ENCODE measurements at places on chromosomes 4 and X.
A peak's percentile ranks its signal among the peaks of the same experiment; 100 is the strongest.

DNA sequence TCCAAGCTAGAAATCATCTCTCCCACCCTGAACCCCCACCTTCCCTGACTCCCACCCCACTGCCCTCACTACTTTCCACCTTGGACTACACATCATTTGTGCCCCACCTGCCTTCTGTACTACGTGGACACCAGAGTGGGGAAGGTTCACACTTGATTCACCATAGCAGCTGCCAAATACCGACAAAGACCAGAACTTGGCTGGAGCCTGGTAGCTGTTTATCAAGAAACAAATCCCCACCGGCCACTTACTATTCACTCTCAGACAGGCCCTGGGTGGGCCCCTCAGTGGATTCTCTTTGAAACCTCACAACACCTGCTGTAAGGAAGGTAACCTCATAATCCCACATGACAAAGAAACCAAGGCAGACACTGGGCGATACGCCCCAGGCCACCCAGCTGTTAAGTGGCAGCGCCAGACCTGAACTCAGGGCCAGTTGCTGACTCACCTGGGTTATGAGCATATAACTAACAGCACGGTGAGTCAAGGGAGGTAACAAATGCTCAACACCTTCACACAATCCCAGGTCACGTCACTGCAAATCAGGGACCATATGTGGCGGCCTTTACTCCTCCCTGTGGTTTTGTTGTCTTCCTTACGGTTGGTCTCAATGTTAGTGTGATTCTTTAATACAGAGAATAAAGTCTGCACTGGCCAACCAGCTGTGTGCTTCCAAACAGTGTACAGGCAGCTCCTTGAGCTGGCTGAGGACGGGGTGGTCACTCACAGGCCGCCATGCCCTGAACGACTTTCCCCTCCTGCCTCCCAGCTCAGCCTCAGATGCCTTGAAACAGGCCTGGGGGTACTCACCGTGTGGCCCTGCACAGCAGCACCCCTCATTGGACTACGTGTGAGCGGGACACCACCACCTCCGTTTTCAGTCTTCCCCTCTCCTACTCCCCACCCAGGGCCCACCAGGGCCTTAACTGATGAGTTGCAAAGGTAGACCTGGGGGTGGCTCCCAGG lies 7.5 kb downstream of the WDR1 start:
- DNase-seq = no peak

DNA sequence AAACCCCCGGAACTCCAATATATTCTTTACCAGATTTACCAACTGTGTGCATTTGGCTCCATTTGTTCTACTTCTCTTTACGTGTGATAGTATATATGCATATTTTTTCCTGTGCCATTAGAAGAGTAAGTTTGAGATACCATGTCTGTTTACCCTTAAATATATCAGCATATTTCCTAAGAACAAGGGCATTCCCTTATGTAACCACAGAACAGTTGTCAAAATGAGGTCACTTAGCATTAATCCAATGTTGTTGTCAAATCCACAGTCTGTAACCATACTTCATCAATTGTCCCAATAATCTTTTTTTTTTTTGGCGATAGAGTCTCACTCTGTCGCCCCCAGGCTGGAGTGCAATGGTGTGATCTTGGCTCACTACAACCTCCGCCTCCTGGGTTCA lies 55.2 kb downstream of the TBC1D14 start:
- no peak for DNase-seq

DNA sequence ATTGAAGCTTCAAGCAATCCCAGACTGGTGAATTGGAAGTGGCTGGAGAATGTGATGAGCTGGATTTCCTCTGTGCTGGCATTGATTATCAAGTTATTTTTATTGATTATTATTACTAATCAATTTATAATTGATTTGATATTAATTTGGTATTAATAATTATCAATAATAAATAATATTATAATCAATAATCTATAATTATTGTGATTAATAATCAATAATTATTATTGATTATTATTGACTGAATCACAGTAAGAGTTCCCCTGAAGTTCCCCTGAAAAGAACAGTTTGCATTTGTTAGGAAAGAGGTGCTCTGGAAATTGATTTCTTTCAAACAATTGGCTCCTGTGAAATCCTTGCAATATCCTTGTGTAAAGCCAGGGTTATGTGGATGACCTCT lies 7.5 kb upstream of the FAM9A start:
- DNase-seq = no peak

DNA sequence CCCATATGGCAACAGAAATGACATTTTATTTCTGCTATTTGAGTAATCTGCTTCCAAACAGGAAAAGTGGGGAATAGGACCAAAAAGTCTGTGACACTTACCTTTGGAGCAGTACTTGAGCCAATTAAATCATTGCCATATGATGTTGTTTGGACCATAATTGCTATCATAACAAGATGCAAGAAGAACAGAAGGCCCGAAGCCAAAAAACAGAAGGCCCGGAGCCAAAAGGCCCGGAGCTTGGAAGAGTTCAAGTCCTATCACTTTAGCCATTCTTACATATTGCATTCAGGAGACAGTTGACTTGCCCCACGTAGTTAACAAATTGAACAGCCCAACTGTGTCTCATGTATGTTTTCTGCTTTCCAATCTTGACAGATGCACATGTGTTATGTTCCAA lies 285.6 kb downstream of the ARHGAP24 start:
- no peak for DNase-seq

GRCh38 chrX:119605464-119606279 lies 552 bp downstream of the NKRF start:
- no peak for DNase-seq

- DNase-seq = no peak
These were observed 68.9 kb upstream of the NRK start for GRCh38 chrX:105753411-105753810.

GRCh38 chrX:25544641-25545040 lies 528.9 kb upstream of the ARX start:
- no peak for DNase-seq

DNA sequence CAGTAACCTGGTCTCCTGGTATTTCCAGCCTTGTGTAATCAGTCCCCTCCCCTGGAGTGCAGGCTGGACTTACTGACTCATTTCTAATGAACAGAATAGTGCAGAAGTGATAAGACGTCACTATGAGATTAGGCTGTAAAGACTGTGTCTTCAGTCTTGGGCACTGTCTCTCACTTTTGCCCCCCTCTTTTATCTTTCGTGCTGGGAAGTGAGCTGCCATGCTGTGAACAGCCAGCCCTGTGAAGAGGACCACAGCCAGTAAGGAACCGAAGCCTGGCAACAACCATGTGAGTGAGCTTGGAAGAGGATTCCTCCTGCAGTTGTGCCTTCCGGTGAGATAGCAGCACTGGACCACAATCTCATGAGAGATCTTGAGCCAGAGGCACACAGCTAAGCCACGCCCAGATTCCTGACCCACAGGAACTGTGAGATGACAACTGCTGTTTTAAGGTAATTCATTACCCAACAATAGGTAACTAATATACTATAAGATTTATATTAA lies 67.5 kb upstream of the GPR34 start:
- no peak for DNase-seq

GRCh38 chrX:17559728-17560379 lies 177.4 kb upstream of the SCML1 start:
- DNase-seq = no peak

GRCh38 chr4:72953571-72953970 lies 115.9 kb downstream of the COX18 start:
- no peak for DNase-seq

GRCh38 chrX:131571348-131571747 lies 27.5 kb downstream of the OR13H1 start:
- no peak for DNase-seq

DNA sequence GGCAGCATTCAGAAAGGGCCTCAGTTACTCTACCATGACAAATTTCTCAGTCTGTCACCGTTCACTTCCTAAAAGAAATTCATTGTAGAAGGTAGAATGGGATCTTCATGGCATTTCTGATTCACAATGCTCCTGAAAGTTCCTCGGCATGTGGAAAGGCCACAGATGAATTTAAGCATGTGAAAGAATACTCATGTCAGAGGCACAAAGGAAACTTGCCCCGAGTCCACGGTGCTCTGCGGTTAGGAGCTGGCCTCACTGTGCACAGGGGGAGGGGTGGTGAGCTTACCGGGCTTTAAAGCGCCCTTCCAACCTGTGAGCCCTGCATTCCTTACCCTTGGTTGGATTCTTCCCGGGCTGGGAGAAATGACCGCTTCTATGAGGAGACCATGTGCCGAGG lies 9.3 kb downstream of the TKTL1 start:
- DNase-seq = no peak

GRCh38 chr4:149985981-149986380 lies 92.3 kb upstream of the DCLK2 start:
- DNase-seq = no peak

DNA sequence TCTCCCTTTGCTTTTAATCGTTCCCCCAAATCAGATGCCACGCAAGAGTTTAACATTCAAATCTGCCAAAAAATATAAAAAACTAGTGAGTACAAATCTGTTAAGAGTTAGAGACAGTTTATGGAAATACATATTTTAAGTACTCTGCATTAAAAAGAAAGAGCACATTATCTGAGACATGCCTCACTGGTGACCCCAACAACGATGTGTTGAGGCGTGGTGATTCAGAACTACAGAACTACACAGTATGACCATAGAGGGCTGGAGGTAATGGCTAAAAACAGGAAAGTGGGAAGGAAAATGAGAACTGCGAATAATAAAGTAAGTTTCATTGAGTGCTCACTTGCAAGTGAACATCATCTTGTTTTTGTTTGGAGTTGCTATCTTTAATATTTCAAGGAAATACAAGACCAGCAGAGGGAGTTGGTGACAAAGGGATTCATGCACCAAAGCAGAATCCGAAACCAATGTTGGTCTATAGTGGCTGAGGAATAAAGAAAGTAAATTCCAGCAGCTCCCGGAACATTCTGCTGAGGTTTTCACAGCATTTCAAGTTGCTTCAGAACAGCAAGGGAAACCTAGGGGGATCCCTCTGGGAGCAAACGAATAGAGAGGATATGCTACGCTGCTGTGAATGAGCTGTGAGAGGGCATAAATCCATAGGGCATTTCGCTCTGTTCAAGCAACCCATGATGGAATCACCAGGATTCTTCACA lies 92.2 kb downstream of the DCHS2 start:
- DNase-seq = no peak

DNA sequence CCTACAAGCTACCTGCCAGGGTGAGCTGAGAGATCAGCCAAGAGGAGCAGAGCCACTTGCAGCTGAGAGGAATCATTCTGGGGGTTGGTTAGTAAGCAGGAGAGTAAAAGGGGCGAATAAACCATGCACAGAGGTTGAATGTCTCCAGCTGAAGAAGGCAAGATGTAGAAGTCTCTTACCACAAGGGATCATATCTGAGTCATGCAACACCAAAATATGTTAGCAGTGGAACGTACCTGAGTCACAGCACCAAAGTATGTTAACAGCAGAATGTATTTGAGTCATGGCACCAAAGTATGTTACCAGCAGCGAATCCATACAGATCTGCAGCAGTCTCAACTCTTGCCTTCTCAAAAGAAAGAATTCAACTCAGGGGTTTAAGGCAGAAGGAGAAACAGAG lies 29.9 kb downstream of the C4orf51 start:
- no peak for DNase-seq

- DNase-seq = no peak
These were observed 131.5 kb upstream of the RPL34 start for GRCh38 chr4:108488865-108489264.

DNA sequence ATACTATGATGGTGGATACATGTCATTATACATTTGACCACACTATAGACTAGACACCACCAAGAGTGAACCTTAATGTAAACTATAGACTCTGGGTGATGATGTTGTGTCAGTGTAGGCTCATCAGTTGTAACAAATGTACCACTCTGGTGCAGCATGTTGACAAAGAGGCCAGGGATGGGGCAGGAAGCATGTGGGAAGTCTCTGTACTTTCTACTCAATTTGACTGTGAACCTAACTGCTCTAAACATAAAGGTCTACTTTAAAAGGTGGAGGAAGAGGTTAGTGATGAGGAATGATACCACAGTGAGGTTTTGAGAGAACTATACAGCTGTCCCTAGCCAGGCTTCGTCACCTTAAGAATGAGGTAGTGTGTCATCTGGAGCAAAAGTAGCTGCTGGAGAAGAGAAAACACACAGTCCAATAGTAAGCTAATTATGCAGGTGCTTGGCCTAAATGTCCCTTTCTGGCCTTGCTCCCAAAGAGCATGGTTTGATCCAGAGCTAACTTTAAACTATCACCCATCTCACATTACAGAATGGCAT lies 38.4 kb downstream of the GRSF1 start:
- no peak for DNase-seq

- DNase-seq = no peak
These were observed 53.4 kb upstream of the CBR4 start for GRCh38 chr4:169063441-169063840.

- no peak for DNase-seq
These were observed 24.1 kb upstream of the TMEM150C start for GRCh38 chr4:82585690-82586435.

- peak; percentile 8 for DNase-seq
These were observed 85.5 kb downstream of the CT47B1 start for GRCh38 chrX:120790118-120790517.

DNA sequence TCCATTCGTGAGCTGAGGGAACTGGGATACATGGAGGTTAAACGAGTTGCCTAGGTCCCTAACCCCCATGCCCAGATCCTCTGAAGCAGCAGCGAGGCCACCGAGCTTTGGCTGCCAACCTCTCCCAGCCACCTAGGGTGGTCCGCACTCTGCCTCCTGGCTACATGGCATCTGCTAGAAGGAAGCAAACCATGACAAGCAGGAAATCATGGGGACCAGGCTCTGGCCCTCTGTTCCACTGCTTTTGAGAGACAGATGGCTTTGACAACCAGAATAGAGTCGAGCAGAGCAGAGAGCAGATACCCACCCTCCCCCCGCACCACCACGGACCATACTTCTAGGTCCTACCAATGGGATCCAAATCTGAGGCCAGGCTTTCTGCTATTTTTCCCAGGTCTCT lies 37.5 kb upstream of the NKRF start:
- no peak for DNase-seq

GRCh38 chr4:83019794-83020494 lies 9.3 kb upstream of the LIN54 start:
- no peak for DNase-seq

GRCh38 chr4:92994727-92995126 lies 691.0 kb downstream of the GRID2 start:
- no peak for DNase-seq

GRCh38 chr4:78656968-78657445 lies 105.4 kb downstream of the ANXA3 start:
- DNase-seq = no peak

DNA sequence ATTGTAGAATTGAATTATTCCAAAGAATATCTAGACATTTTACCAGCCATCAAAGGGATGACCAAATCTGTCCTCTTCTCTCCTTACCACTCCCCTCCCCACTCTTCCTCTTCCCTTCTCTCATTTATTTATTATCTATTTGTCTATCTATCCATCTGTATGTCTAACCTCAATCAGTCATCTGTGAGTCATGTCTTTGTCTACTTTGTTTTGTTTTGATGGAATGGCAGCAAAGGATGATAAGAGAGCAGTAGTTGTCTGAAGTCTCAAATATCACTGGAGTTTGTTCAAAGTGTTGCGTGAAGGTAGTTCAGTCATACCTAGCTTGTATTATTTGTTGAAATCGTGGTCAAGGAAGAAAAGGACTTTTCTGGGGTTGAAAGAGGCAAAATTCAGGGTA lies 34.7 kb upstream of the PGRMC2 start:
- DNase-seq = no peak

Data from NCI-H187 (cell line).